B cell (primary cell): ENCODE measurements at places on chromosomes 1 and 21. TPM values are rescaled to one million over a fixed set of nuclear protein-coding genes. Genes with fewer than 3 reads are reported as not detected.

- H3K4me1 ChIP-seq: peaks cover 5% of the 10 kb centered on the region
- no peaks in the 10 kb centered on the region for H3K27me3 ChIP-seq
- H3K27ac ChIP-seq: no peak overlapping the region
- H3K4me3 ChIP-seq: no peak overlapping the region
These were observed 58.5 kb downstream of the PALMD start for GRCh38 chr1:99704356-99704816.

The CHRNB2 gene
- total RNA-seq: 0.24 TPM in 1 of 2 replicates, not detected in the other

GRCh38 chr1:44862829-44863401 is 19.9 kb upstream of the PTCH2 start:
- DNase-seq: no peak
- H3K4me1 ChIP-seq: peaks cover 16% of the 10 kb centered on the region
- no peaks in the 10 kb centered on the region for H3K27me3 ChIP-seq

The AIDA gene
- total RNA-seq: 77.7 and 79.9 TPM in 2 replicates

The AKNAD1 gene
- total RNA-seq: not detected in 2 replicates

- H3K27me3 ChIP-seq: no peaks in the 10 kb centered on the region
- peaks cover 28% of the 10 kb centered on the region for H3K36me3 ChIP-seq
These were observed 25.0 kb downstream of the SASS6 start for GRCh38 chr1:100107696-100108095.

The C1orf21 gene
- total RNA-seq: 0.07 and 0.32 TPM in 2 replicates

DNA sequence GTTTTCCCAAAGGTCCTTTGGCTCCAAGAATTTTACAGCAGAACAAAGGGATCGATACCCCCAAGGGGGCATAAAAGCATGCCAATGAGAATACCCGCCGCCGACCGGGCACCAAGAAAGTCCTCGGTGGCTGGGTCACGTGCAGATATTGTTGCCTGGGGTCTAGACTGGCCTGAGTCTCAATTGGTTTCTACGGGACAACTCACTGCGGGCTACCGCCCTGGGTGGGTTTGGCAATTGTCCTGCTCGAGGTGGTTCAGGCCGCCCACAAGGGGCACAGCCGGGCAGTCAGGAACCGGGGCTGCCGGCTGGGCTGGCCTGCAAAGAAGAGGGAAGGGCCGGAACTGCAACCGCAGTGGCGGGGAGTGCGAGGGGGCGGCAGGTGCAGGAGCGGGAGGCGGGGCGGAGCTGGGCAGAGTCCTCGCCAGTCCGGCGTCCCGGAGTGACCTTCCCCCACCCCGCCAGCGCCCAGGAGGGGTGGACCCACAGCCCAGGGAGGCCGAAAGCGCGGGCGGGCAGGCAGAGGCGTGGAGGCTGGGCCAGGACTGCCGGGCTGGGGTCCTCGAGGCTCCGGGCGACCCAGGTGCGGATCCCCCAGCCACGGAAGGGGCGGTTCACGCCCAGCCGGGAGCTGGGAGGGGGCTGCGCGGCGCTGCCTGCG is 926 bp upstream of the ATP1B1 start:
- H3K27me3 ChIP-seq: peaks cover 46% of the 10 kb centered on the region
- H3K4me3 ChIP-seq: peak overlapping the region; percentile 59
- peaks cover 18% of the 10 kb centered on the region for H3K4me1 ChIP-seq
- H3K36me3 ChIP-seq: no peaks in the 10 kb centered on the region
- H3K27ac ChIP-seq: no peak overlapping the region

The LY9 gene
- 365 and 367 TPM in 2 replicates for total RNA-seq

GRCh38 chr1:37186246-37186756 is 152.0 kb upstream of the GRIK3 start:
- no peak overlapping the region for H3K4me3 ChIP-seq
- peaks cover 5% of the 10 kb centered on the region for H3K27me3 ChIP-seq
- no peaks in the 10 kb centered on the region for H3K36me3 ChIP-seq
- no peak overlapping the region for H3K27ac ChIP-seq
- no peak for DNase-seq
- no peaks in the 10 kb centered on the region for H3K4me1 ChIP-seq

- no peak overlapping the region for H3K4me3 ChIP-seq
- H3K27ac ChIP-seq: no peak overlapping the region
- DNase-seq: no peak
- no peaks in the 10 kb centered on the region for H3K4me1 ChIP-seq
These were observed 138.6 kb downstream of the SLC44A5 start for GRCh38 chr1:75472089-75472970.

The ZNF281 gene
- total RNA-seq: 23.3 and 23.5 TPM in 2 replicates

DNA sequence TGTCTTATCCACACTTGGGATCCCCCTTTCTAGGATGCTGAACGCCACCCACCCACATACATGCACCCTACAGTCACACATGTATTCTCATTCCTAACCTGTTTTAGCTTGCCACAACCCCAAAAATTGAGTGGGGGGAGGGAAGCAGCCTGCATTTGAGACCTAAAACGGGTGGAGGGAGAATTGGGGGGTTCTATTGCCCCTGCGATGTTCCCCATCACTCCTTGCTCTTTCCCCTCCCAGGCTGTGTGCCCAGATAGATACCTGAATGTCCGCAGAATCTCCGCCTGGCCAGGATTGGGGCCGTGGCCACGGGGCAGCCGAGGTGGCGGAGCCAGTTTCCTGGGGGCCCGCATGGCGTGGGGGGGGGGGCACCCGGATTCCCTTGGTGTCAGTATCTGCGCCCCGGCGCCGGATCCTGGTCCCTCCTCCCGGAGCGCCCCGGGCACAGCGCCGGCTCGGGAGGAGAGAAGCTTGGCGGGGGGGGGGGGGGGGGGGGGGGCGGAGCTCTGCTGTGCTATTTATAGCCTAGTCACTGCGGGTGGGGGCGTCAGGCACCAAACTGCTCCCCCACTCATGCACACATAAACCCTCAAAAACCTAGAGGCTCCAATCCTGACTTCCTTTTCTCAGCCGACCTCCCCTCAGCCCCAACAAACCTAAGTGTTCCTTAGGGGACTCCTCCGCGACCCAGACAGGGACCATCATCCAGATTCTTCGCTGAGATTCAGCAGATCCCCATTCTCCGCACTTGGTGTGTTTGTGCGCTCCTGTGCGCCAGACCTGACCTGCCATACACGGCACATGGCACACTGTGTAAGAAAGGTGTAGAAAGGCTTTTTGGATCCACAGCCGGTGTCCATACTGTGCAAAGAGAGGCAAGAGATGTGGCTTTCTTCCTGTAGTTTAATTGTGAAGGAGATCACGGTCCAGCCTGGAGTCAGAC is 1.9 kb downstream of the ANKRD34A start:
- peak overlapping the region; percentile 69 for H3K4me3 ChIP-seq
- DNase-seq: peak; percentile 57
- H3K36me3 ChIP-seq: peaks cover under 1% of the 10 kb centered on the region
- H3K27ac ChIP-seq: no peak overlapping the region
- H3K4me1 ChIP-seq: peaks cover 45% of the 10 kb centered on the region
- H3K27me3 ChIP-seq: no peaks in the 10 kb centered on the region

DNA sequence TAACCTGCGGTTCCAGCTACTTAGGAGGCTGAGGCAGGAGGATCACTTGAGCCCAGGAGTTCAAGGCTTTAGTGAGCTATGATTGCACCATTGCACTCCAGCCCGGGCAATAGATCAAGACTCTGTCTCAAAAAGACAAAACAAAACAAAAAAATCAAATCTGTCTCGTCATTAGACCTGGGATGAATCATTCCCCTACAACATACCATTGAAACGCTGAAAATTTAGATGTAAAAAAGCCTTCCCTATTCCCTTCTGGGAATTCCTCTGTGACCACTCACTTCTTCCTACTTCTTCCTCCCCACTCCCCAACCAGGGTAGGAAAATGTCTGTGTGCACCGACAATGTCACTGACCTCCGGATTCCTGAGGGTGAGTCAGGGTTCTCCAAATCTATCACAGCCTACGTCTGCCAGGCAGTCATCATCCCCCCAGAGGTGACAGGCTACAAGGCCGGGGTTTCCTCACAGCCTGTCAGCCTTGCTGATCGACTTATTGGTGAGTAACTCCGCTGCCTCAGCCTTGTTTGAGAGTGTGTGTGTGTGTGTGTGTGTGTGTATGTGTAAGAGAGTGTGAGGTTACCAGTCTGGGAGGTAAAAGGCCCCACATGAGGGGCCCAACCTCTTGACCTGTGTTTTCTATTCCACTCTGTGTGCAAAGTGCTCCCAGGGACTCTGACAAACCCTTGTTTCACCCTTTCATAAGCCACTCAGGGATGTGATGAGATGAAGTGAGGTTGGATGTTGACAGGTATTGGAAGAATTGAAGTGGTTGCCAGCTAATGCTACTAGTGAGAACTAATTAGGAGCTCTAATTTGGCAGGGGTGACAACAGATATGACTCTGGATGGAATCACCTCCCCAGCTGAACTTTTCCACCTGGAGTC is 16.3 kb upstream of the SARS1 start:
- peaks cover 18% of the 10 kb centered on the region for H3K4me1 ChIP-seq
- H3K36me3 ChIP-seq: no peaks in the 10 kb centered on the region
- no peak overlapping the region for H3K27ac ChIP-seq
- H3K4me3 ChIP-seq: no peak overlapping the region

- H3K36me3 ChIP-seq: no peaks in the 10 kb centered on the region
- no peak overlapping the region for H3K4me3 ChIP-seq
- H3K27ac ChIP-seq: no peak overlapping the region
- H3K27me3 ChIP-seq: no peaks in the 10 kb centered on the region
- no peak for DNase-seq
These were observed 153.3 kb upstream of the LYPLAL1 start for GRCh38 chr1:219020386-219020785.

DNA sequence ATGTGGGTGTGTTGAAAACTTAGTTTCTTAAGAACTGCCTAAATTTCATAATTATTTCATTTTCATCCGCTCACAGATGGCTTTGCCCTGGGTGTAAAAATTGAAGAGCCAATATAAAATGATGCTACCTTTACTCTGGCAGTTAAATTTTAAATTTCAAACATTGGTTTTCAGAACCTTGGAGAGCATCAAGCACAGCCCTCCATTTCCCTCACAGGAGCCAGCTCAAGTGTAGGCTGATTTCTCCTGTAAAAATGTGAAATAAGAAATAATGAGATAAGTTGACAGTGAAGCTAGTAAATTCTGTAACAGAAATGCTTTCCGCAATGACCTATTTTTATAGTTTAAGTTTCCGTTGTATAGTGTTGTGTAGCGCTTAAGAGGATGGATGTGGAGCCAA is 53.9 kb upstream of the AKT3 start:
- H3K4me3 ChIP-seq: no peak overlapping the region
- H3K27ac ChIP-seq: no peak overlapping the region
- no peaks in the 10 kb centered on the region for H3K4me1 ChIP-seq
- DNase-seq: no peak
- H3K36me3 ChIP-seq: no peaks in the 10 kb centered on the region

DNA sequence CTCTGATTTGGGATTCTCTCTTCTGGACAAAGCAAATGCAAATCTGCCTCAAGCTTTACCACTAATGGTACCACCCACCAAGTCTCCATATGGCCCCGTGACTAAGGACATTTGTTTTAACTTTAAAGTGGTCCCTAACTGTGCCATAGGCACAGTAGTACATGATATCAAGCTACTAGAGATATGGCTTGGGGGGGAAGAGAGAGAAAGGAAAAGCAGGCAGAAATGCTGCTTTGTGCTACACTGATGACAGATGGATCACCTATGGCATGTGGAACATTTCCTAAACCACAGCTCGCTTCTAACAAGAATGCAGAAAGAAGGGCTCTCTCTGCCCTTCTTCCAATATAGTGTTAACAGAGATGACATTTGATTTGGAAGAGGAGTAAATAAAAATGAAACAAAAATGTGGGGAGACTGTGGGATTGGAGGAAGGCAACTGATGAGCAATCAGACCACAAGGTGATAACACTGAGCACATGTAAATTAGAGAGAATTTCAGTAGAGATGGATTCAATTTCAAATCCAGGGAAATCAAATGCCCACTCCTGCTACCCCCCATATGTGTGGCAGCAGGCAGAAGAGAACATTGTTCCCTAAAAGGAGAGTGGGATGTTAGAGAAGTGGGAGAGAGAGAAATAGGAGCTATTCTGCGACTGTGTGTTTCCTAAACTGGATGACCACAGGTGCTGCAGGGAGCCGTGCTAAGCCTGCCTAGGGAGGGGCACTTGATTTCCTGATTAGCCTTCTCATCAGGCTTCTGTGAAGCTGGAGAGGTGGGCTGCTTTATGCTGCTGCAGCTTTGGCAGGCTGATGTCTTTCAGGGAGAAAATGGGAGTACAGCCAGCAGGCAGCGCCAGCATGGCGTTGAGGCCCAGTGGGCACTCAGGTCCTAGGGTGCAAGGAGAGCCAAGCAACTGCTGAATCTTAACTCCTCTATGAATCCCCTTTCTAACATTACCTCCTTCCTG is 75.3 kb downstream of the ZNF648 start:
- H3K27me3 ChIP-seq: peaks cover 3% of the 10 kb centered on the region
- no peaks in the 10 kb centered on the region for H3K36me3 ChIP-seq
- DNase-seq: no peak
- no peak overlapping the region for H3K4me3 ChIP-seq

GRCh38 chr1:213166852-213167251 is 115.8 kb downstream of the RPS6KC1 start:
- H3K36me3 ChIP-seq: peaks cover 2% of the 10 kb centered on the region
- no peak overlapping the region for H3K4me3 ChIP-seq
- no peaks in the 10 kb centered on the region for H3K4me1 ChIP-seq
- no peak overlapping the region for H3K27ac ChIP-seq

DNA sequence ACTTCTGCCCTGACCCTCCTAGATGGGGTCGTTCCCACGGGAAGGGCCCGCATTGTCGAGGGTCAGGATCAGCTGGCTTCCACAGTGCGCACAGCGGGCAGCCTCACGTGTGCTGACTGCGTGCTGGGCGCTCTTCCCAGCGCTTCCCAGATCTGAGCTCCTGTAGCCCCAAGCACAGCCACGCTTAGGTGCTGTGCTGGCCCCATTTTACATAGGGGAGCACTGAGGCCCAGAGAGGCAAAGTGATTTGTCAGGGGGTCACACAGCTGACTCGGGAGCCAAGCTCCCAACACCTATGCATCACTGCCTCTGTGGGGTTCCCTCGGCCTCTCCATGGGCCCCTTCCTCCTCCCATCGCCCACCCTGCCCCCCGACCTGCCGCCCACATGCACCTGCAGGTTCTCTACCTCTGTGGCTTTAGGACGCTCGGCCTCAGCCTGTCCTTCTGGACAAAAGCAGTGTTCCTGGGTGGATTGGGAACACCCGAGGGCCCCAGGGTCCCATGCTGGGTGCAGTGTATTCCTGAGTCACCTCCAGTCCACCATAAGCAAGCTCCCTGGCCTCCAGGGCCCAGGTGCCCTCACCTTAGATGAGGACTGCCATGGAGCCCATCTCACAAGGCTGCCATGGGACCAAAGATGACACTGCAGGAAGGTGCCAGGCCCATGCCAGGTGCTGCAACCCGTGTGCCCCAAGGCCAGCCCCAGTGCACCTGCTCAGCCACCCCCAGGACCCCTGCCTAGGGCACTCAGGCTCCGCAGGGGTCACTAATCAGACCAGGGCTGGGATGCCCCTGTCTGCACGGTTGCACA is 23.3 kb downstream of the TFF3 start:
- no peak overlapping the region for H3K27ac ChIP-seq
- no peaks in the 10 kb centered on the region for H3K27me3 ChIP-seq
- H3K4me3 ChIP-seq: no peak overlapping the region
- no peak for DNase-seq
- H3K4me1 ChIP-seq: no peaks in the 10 kb centered on the region

DNA sequence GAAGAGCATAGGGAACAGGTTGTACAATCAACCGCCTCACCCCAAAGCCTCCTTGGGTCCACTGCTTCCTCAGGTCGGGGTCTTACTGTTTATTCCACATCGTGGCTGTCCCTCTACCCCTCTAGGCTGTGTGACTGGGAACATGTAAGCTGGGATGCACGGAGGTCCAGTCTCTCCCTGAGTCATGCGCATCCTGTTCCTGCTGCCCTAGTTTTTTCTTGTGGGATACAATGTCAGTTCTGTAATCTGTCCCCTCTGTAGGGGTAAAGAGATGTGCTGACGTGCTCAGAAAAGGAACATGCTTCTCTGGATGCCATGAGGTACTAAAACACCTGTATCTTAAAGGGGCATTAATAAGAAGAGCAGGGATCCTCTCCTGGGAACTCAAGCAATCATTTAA is 66.2 kb downstream of the SLC45A1 start:
- no peaks in the 10 kb centered on the region for H3K27me3 ChIP-seq
- H3K4me1 ChIP-seq: peaks cover 25% of the 10 kb centered on the region
- no peak for DNase-seq
- peaks cover 3% of the 10 kb centered on the region for H3K36me3 ChIP-seq

The URB1 gene
- 14.9 and 15.2 TPM in 2 replicates for total RNA-seq

The ASCL5 gene
- not detected in 2 replicates for total RNA-seq
